Stimulated activated CD4-positive, alpha-beta T cell treated with anti-CD3 and anti-CD28 coated beads, Interleukin-1b, Interleukin-23, amount 100 ng/mL, for 1 hour (primary cell): ENCODE measurements at places on chromosomes 3 and 15.

GRCh38 chr3:158050461-158050860 is 55.8 kb downstream of the SHOX2 start:
- DNase-seq = no peak

DNA sequence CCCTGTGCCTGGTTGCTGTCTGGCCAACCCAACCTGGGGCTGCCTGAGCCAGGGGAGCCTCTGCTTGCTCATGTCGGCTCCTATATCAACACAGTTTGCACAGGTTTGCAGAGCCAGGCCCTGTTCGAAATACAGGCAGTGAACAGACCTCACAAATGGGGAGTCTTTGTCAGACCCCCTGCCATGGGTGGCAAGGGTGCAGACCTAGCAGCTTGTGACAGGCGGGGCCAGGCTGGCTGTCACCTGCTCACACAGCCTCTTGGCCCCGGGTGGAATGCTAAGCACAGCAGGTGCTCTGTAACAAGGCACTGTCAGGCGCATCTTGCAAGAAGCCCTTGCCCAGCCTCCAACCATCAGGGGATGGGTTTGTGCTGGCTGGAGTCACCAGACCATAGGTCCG is 47.3 kb downstream of the BDH1 start:
- DNase-seq = no peak

- no peak for DNase-seq
Measured at GRCh38 chr3:126423191-126424038, 28.7 kb downstream of the CFAP100 start.

DNA sequence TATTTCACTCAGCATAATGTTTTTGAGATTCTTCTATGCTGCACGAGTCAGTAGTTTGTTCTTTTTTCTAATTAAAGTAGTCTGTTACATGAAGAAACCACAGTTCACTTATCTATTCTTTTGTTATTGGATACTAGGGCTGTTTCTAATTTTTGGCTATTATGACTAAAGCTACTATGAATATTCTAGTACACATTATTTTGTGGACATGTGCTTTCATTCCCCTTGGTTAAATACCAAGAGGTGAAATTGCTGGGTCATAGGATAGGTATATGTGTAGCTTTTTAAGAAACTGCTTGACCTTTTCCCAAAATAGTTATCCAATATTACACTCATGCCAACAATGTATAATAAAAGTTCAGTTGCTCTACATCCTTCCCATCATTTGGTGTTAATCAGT is 8.9 kb downstream of the PDE8A start:
- DNase-seq = no peak

DNA sequence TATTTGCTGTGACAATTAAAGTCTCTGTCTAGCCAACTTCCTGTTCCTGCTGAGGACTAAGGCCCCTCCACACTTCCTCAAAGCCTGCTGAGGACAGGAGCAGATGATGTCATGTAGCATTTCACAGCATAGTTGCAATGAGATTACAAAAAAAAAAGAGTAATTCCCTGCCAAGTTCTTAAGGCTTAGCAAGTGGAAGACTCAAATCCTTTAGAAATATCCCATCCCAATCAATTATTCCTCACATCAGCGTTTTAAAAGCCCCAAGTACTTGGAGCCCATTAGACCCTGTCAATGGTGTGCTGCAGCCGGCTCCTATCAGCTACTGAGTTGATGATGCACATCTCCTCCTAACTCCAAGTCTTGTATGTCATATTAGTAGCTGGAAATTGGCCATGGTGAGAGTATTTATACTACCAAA is 51.7 kb downstream of the TRANK1 start:
- no peak for DNase-seq

GRCh38 chr3:181637056-181637455 is 74.7 kb upstream of the SOX2 start:
- no peak for DNase-seq

DNA sequence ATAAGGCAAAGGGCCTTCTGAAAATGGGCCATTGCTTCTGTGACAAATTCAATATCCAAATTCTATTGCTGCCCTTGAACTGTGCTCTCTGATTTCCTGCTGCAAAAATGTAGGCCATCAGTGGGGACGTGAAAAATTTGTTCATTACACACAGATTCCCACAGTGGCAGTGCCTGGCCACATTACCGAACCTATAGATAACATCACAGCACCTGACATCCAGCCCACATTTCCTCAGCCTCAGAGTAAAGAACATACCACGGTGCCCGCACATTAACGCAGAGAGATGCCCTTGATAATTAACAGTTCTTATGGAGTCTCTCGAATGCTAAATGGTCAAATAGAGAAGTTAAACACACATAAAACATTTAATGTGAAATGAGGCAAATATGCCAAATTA is 931.6 kb upstream of the CFAP20DC start:
- DNase-seq = no peak

GRCh38 chr3:132079147-132079546 is 44.3 kb upstream of the CPNE4 start:
- no peak for DNase-seq

GRCh38 chr15:65835447-65835846 is 33.8 kb upstream of the RAB11A start:
- no peak for DNase-seq

- DNase-seq = no peak
Measured at GRCh38 chr15:53218666-53219580, 428.8 kb upstream of the ONECUT1 start.

- DNase-seq = no peak
Measured at GRCh38 chr15:80556694-80557367, 138.3 kb upstream of the ABHD17C start.

GRCh38 chr3:8256441-8257071 is 245.1 kb upstream of the LMCD1 start:
- DNase-seq = no peak

DNA sequence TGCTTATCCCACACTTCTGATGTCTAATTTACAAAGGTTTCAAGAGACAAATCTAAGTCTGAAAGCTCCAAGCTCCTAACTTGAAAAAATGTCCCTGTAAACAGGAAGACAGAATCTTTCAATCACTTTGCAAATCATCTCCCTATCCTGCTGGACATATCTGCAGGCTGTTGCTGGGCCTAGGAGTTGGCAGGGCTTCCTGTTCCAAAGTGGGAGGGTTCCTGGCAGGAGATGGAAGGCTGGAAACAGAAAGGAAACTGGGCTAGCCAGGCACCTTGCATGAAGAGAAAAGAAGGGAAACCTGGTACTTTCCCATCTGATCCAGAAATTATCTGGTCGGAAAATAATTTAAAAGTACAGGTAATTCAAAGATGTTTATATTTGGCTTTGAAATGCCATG is 227.3 kb upstream of the IL12A start:
- no peak for DNase-seq

- DNase-seq = no peak
Measured at GRCh38 chr15:69469467-69470201, 17.0 kb downstream of the RPLP1 start.

DNA sequence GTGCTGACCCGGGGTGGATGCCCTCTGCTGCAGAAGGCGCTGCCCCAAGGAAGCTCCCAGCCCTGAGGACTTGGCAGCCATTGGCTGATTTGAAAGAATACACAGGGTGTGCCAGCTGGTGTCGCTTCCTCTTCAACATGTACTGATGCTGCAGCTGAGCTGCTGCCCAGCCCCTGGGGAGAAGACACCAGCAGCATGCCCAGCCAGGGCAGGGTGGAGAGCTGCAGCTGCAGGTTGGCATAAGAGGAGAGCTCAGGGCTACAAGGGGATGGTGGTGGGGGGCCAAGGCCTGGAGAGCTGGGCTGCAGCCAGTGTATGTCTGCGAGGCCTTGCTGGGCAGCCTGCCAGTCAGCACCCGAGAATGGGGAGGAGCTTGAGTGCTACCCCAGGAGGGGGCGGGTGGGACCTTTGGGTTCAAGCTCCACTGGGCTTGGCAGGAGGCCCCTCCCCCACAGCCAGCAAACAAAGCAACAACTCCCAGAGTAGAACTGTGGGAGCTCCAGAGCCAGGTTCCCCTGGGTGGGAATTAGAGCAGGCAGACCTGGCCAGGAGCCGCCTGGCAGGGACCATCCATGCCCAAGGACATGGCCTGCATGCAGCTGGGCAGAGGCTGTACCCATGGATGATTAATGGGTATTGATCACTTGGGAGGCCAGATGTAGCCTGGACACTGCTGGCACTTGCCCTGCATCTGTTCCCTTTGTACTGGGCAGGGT is 9.2 kb upstream of the SEMA4B start:
- DNase-seq = no peak
